Inflammatory macrophage treated with lipopolysaccharide for 1 hour (primary cell): ENCODE measurements at places on chromosomes 12 and 14.
A peak's percentile ranks its signal among the peaks of the same experiment; 100 is the strongest.

DNA sequence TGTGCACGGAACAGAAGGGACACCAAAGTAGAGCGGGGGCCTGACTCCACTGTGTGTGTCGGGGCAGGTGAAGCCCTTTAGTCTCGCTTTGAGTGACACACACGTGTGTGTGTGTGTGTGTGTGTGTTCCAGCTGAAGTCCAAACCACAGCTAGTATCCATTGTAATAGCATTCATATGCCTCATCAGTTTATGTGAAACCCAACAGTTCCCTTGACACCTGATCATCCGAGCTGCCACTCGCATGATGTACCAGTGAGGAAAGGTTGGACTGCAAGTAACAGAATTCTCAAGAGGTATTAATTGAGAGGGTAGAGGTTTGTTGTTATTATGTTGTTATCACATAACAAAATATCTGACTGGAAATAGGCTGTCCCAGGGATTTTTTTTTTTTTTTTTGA, 16.4 kb downstream of the CCDC63 start:
- no peak for DNase-seq

DNA sequence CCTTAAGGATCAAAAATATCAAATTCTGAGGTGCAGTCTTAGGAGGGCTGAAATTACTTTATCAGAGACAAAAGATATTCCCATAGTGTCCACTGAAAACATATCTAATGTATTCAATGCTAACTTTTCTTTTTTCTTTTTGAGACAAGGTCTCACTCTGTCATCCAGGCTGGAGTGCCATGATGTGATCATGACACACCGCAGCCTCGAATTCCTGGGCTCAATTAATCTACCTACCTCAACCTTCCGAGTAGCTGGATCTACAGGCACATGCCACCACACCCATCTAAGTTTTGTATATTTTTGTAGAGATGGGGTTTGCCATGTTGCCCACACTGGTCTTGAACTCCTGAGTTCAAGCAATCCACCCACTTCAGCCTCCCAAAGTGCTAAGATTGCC, 68.3 kb downstream of the ZC3H14 start:
- DNase-seq, result no peak

DNA sequence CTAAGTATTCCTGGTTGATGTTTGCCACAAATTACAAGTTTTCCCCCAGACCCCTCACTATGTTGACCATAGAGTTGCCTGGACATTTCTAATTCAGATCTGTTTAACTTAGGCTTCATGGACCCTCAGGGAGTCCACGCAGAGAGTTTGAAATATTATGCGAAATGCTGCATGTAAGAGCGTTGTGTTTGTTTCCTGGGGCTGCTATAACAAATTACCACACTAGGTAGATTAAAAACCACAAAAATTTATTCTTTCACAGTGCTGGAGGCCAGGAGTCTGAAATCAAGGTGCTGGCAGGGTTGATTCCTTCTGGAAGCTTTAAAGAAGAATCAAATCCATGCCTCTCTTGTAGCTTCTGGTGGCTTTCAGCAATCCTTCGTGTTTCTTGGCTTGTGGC, 177.9 kb upstream of the KITLG start:
- no peak for DNase-seq

DNA sequence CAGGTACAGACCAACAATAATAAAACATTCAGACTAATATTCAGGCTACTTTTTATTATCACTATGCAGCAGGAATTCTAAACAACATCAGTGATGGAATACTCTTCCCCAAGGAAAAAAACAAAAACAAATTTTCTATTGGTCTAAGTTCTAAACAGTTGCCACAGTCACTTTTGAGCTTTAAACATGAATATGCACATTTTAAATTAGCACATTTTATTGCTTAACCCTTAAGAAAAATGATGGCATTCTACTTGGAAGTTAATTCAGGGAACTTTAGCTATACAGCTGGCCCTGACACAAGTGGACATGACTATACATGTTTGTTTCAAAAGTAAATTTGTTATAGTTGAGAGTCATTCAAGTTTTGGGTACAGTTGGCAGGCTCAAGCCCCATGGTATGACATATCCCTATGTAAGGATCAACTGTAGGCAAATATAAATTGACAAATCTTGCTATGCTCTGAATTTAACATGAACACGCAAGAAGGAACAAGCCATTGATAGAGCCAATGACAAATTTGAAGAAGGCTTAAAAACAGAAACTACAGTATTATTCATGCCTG, 224.3 kb upstream of the AMIGO2 start:
- DNase-seq, result no peak

DNA sequence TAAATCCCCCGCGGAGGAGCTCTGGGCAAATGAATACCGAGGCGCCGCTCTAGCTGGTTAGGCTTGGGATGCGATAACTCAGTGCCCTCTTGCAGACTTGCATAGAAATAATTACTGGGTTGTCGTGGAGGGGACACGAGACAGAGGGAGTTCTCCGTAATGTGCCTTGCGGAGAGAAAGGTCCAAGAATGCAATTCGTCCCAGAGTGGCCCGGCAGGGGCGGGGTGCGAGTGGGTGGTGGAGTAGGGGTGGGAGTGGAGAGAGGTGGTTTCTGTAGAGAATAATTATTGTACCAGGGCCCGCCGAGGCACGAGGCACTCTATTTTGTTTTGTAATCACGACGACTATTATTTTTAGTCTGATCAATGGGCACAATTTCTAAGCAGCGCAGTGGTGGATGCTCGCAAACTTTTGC, 2.5 kb upstream of the TBX5 start:
- DNase-seq, result no peak

- DNase-seq, result peak; percentile 38
These were observed 11.8 kb downstream of the COPS7A start for GRCh38 chr12:6735448-6736191.

DNA sequence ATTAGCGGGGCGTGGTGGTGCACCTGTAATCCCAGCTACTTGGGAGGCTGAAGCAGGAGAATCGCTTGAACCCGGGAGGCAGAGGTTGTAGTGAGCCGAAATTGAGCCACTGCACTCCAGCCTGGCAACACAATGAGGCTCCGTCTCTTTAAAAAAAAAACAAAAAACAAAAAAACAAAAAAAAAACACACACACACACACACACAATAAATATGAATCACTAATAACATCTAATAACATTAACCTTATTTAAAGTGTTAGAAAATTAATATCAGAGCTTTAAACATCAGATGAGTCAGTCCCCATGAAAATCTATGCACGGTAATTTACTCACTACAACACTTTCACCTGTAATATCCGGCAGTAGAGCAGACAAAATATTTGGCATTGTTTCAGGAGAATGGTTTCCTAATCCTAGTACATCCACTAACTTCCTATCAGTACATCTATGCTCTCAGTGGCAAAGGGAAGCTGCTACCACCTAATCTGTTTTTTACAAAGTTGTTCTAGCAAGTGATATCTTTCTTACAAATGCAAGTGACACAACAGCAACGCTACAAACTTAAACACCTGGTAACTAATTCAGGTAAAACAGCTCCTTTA, 36.2 kb downstream of the MED13L start:
- no peak for DNase-seq

GRCh38 chr14:101834800-101835547, 73.5 kb downstream of the PPP2R5C start:
- DNase-seq, result no peak

GRCh38 chr14:72970058-72970630, 43.9 kb downstream of the DCAF4 start:
- DNase-seq, result no peak

DNA sequence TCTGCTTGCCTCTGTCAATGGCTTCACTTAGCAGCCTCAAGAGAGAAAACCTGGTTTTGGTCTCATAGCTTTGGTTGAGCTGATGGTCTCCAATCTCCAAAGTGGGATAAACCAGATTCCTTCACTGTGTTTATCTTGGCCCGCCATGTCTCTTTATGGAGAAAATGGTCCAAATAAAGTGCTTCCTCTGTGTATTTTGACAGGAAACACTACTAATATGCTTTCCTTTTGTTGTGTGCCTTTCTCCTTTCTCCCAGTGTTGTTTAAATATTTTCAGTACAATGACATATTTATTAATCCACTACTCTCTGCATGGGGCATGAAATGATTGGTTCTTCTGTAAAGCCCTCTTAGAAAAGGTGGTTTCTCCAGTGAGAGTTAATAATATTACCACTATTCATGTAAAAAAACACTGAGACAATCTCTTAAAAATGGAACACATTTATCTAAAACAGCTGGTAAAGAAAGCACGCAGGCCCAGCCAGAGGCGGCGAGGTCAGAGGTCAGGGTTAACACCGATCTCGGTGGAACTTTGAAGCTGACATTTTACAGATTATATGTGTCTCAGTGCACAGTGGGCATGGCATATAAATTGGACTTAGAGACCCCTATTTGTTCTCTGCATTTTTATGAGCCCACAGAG, 24.2 kb downstream of the TMEM30B start:
- DNase-seq, result no peak

DNA sequence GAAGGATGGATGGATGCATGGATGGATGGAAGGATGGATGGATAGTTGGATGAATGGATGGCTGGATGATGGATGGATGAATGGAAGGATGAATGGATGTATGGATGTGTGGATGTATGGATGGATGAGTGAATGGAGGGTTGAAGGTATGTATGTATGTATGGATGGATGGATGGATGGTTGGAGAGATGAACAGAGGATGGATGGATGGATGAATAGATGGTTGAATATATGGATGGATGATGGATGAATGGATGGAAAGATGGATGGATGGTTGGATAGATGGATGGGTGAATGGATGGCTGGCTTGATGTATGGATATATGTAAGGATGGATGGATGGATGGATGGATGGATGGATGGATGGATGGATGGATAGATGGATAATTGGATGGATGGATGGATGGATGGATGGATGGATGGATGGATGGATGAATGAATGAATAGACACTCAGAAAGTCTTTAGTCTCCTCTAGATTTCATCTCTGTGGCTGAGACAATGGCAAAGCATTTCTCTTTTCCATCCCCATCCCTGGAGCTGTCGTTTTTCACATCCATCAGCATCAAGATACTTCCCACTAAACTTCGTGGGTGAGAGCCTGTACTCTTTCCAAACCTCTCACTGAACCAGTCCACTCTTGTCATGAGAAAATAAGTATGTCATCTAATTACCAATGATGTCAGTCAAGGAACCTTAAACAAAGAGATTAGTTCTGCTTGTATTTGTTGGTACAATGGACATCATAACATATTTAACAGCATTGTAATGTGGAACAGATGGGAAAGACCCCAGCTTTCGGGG, 74.8 kb upstream of the CLMN start:
- no peak for DNase-seq

DNA sequence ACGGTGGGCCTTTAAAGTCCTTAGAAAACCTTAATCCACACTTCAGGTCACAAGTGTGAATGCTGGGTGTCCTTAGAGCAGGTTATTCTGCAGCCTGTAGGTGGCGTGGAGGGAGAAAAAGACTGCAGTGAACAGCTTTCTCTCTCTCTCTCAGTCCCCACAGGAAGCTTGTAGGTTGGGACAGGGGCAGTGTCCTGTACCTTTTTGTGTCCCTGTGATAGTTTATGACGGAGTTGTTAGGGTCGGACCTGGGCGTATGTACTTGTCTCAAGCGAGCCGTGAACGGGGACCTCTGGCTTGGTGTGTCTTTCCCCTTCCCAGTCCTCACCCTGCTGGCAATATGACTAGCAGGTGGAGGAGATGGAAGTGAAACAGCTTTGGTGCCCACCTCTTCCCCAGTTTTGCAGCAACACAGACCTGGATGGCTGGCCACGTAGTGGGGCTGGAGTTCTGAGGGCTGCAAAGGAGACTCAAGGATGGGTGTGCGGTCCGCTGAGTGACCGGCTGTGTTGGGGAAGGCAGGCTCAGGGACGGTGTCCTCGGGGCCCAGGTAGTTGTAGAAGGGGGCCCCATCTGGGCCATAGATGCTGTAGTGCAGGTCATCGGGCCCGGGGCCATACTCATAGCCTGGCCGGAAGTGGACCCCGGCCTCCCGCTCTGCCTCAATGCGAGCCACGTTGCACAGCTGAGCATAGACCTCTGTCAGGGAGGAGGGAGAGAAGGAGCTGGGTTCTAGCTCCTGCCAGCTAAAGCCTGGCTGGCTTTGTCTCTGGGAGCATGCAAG, 8.9 kb downstream of the ISCA2 start:
- DNase-seq, result peak; percentile 37

- DNase-seq, result no peak
These were observed 30.4 kb downstream of the RTL1 start for GRCh38 chr14:100873096-100873482.

GRCh38 chr14:95240859-95241813, 78.6 kb downstream of the CLMN start:
- DNase-seq, result no peak

GRCh38 chr14:52042371-52043289, 26.2 kb downstream of the NID2 start:
- no peak for DNase-seq

- DNase-seq, result no peak
These were observed 44.4 kb downstream of the SLC8B1 start for GRCh38 chr12:113290506-113290905.

- peak; percentile 91 for DNase-seq
These were observed 611 bp upstream of the DCAF11 start for GRCh38 chr14:24113801-24114531.

- no peak for DNase-seq
These were observed 9.6 kb downstream of the ARHGDIB start for GRCh38 chr12:14951851-14952250.

- DNase-seq, result no peak
These were observed 100.7 kb downstream of the ELK3 start for GRCh38 chr12:96294831-96295230.

DNA sequence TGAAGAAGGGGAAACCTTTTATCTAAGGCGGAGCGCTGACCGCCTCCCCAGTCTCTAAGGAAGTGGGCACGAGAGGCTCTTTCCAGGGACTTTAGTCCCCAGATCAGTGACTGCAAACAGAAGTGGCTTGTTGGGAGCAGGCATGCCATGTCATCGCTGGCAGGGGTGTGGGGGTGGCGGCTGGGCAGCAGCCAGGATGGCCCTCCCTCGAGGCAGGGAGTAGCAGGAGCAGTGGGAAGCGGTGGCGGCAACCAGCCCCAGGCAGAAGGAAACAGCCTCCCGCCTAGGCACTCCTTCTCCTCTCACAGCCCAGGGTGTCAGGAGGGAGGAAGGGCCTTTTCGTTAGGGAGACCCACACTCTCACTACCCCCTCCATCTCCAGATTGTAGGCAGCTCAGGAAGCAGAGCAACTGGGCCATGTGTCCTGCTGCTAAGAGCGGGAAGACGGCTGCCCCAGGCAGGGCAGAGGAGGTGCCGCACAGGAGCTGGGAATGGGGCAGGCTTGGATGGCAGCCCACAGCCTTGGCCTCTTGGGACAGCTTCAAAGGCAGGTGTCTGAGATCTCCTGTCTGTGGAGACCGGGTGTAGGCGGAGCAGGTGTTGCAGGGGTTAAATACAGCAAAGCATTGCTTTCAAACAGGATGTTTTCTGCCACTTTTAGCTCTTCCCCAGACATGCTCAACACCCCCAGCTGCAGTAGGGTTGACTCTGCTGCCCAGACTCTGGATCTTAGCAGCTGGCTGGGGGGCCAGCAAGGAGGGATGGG, 21.8 kb downstream of the VDR start:
- DNase-seq, result peak; percentile 65

GRCh38 chr14:101966742-101967141, 2.4 kb downstream of the DYNC1H1 start:
- no peak for DNase-seq

DNA sequence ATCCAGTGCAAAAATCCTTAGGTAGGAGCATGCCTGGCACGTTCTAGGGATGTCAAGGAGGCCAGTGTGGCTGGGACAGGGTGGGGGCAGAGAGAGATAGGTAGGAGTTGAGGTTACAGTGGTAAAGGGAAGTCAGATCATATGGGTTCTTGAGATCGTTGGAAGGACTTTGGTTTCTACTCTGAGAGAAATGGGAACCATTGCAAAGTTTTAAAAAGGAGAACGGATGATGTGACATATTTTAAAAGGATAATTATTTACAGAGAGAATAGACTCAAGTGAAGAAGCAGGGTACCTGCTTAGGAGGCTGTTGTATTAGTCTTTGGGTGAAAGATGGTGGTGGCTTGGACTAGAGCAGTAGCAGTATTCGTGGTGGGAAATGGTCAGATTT, 47.6 kb upstream of the ATP2B1 start:
- DNase-seq, result peak; percentile 67
